ENCODE measurements at places on chromosomes 2 and 18.

GRCh38 chr2:64325852-64326577 lies 127.9 kb upstream of the LGALSL start:
- DNase-seq, result peak; percentile 62

- DNase-seq, result peak; percentile 53
Measured at GRCh38 chr2:64454386-64455332, 697 bp downstream of the LGALSL start.

DNA sequence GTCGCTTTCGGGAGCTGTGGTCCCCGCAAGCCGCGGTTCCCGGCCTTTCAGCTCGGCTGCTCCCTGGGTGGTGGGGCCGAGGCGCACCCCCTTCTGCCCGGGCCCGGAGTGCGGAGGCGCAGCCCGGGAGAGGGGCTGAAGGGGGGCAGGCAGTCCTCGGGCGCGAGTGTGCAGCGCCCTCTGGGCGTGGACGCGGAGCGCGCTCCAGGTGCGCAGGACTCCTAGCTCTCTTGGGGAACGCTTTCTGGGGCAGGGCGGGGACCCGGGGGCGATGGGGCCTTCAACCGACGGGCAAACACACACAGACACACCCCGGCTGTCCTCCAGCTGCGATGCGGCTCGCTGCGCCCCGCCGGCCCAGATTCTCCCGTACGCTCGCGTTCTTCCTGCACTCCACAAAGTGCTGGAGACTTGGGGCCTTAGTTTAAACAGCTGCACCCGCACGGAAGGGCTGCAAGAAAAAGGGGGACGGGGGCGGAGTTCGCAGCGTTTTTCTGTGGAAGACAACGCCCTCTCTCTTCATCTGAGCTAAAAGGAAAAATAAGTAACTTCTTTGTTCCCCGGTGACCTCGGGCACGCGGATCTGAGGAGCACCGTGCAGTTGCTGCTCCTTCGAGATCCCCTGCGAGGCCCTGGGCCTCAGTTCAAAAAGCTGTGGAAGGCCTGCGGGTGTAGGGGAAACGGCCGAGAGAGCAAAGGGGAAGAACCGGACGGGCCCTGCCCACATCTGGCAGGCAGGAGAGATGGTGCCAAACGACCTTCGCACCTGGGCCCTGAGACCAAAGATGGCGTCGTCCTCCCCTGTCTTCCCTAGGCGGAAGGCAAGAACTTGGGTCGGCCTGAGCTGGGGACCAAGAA lies 593 bp upstream of the SDC1 start:
- no peak for DNase-seq

DNA sequence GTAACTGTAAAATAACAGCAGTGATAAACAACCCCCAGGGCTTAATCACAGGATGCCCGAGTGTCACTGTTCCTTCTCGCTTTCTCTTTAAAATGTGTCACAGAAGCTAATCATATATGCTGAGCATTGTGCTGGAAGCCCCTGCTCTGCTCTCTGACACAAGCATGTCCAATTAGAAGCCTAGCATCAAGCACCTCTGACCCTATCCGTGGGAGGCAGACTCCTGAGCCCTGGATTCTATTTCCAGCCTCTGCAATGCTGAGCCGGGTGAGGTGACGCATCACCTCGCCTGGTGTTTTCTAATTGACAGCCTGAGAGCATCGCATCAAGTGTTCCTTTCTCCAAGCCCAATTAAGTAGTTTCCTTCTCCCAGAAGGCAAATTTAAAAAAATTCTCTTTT lies 19.7 kb upstream of the SCG2 start:
- no peak for DNase-seq

DNA sequence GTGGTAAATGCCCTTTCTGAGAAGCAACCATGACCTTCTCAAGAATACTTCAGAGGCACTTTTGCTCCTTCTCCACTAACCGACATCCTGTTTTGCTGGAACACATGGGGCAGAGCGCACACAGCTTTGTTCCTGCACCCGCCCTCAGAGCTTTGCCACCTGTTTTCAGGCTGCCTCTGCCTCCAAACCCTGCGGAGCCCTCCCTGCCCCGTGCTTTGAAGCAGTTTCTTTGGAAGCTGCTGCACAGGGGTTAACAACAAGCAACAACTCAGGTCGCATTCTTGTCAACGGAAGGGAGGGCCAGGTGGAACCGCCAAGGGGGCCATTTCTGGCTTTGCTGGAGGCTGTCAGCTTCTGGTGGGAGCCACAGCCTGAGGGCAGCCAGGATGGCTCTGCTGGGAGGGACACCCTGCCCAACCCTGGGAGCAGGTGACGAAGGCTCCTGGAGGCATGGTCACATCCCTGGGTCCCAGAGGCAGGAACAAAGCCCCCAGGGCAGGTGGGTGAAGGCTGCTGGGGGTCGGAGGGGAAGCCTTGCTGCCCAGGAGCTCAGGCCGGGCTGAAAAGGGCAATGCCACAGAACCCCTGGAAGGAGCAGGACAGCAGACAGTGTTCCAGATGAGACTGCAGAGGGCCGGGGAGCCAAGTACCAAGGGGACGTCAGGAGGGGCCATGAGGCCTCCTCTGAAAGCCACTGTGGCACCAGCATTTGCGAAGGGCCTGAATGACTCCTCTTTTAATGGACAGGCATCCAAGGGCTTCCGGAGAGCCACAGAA lies 46.8 kb downstream of the MRPS5 start:
- peak; percentile 37 for DNase-seq

DNA sequence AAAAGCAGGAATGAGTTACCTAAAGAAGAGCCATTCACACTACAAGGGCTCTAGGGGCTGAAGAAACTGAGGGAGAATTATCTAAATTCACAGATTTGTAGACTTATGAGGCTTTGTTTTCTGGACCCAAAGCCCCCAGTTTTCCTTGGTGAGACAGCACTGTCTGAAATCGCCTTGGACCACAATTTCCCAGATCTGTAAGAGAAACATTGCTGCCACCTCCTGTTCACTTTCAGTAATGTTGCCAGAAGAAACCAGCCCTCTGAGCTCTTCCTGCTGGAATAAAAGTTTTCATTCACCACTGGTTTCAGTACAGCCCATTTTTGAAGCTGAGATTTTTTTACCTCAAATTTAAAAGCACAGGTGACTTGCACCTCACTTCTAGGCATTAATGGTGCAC lies 169.2 kb downstream of the CDH20 start:
- DNase-seq, result no peak

DNA sequence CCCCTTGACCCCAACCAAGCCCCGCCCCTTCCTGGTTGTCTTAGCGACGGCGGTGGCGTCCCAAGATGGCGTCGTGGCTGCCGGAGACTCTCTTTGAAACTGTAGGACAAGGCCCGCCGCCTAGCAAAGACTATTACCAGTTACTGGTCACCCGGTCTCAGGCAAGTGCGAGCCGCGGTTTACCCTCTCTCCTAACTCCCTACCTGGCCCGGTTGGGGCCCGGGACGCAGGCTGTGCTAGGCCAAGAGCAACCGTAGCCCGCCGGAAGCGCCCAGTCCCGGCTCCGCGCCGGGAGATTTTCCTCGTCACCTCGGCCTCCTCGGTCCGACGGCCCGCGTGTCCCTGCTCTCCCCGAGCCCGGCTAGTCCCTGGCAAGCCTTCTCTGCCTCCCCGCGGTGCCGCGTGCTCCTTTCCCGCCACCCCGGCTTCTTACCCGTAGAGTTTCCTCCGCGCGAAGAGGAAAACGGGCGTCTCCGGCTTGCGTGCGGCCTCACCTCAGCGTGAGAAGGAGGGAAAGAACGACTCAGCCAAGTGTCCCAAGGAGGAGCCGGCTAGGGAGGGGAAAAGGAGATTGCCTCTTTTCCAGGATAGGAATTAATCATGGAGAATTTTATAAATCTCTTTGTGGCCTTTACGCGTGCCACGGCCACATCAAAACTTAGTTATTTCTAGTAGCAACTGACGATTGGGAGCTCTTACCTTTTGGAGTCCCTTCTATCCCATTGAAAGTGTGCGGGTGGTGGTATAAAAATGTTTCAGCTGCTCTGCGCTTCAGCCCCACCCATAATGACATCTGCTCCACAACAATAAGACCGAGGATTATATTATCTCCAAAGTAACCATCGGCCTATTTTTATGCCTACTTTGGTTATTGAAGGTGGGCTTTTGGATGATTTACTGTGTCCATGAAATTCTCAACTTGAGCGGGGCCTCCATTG lies at the start of gene FBXO36:
Gene FBXO36 (plus strand): TSS at position 55 of the 938 bp plus-strand sequence. CDS start 11 bp downstream, at position 66.
- DNase-seq, result peak; percentile 83

GRCh38 chr18:32373995-32374394 lies 96.7 kb downstream of the GAREM1 start:
- no peak for DNase-seq

- no peak for DNase-seq
Measured at GRCh38 chr2:101305492-101306078, 2.9 kb downstream of the RNF149 start.

DNA sequence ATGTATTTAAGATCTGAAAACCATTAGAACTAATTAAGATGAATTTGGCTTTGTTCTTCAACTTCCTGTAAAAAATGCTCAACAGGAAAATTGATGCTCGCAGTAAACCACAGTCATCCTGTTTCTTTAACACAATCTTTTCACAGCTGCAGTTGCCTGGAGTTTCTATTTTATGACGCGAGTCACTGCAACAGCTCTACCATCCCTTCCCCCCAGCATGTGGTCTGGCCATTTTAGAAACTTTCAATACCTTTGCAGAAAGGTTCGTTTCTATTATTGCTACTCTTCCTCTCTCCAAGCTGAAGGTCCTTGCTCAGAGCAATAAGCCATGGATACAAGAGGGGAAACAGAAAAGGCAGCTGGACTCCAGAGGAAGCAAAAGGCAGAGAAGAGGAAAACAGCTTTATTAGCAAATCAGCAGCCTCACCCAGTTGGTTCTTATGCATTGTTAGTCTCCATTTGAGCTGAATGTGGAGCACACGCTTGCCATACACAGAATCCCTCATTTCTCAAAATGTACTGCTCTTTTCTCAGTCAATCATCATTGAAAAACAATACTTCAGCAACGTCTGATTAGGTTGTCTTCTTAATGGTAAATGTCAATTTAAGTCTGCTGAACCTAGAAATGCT lies 3.9 kb downstream of the WIPF1 start:
- peak; percentile 30 for DNase-seq

GRCh38 chr2:154795651-154796050 lies 97.2 kb downstream of the KCNJ3 start:
- no peak for DNase-seq

DNA sequence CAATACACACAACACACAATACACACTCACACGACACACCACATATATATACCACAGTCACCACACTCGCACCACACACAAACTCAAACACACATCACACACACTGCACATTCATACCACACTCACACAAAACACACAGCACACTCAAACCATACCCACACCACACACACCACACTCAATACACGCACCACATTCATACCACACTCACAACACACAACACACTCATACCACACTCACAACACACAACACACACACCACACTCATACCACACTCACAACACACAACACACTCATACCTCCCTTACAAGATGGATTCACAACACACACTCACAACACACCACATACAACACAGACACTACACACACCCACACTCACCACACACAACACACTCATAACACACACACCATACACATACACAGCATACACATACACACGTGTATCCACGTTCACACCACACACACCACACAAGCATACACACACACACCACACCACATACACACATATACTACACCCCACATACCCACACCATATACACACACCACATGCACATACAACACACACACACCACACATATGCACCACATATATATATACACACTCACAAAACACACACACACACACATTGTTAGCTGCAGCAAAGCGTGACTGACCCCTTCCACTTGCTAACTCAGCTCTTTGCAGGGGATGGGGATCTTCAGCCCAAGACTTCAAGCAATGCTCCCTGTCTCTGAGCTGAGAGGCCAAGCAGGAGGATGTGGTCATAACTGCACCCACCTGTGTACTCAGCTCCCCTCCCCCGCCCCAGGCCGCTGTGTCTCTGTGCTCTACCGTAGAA lies 59.0 kb downstream of the SDC1 start:
- DNase-seq, result no peak

DNA sequence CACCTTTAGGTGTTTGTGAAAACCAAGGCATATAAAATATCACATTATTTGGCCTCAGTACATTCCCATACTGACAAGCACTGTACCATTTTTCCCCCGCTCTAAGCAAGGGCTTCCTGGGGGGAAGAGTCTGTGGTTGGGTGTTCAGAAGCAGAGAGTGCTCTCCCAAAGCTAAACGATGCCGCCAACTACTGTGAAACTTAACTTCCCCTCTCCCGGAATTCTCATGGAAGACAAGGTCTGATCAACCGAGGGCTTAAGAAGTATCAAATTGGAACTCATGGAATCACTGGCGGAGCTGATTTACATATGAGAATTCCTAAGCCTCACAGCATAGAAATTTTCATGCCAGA lies 433 bp upstream of the MFF start:
- no peak for DNase-seq

DNA sequence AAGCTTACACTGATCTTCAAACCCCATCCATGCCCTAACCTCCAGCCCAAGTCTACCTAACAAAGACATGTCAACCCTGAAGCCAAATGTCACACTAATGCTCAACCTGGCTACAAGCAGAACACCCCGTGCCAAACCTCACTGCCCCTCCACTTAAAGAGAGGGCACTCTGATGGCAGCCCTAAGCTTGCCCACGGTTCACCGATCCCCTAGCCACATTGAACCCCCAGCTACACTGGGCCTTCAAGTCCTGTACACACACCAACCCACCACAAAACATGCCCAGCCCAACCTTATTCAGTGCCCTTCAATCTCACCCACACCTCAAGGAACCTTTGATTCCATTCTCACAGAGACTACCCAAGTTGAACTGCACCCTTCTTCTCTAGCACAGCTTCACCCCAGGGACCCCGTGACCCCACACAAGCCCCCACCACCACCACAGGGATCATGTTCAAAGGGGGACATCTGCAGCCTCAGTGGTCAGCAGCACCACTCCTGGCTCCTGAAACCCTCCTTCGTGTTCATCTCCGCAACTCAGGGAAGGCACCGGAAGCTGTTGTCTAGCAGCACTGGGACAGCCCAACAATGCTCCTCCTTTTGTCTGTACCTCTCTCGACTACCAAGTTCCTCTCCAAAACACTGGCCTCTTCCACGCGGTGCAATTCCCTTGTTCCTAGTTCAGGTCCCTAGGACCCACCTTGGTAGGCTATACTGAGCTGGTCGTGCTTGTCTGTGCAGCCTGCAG lies 218.8 kb downstream of the CYP26B1 start:
- no peak for DNase-seq

- no peak for DNase-seq
Measured at GRCh38 chr2:234437642-234438304, 59.1 kb downstream of the ARL4C start.

DNA sequence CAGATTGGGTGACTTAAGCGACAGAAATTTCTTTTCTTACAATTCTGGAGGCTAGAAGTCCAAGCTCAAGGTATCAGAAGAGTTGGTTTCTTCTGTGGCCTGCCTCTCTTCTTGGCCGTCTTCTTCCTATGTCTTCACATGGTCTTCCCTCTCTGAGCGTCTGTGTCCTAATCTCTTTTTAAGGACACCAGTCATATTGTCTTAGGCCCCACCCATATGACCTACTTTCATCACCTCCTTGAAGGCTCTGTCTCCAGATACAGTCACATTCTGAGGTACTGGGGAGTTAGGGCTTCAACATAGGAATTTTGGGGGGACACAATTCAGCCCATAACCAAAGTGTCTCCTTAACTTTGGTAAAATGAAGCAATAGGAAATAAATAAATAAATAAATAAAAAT lies 110.9 kb upstream of the EPC2 start:
- DNase-seq, result no peak
